T-helper 17 cell (primary cell): ENCODE measurements at places on chromosomes 13 and 19.

DNA sequence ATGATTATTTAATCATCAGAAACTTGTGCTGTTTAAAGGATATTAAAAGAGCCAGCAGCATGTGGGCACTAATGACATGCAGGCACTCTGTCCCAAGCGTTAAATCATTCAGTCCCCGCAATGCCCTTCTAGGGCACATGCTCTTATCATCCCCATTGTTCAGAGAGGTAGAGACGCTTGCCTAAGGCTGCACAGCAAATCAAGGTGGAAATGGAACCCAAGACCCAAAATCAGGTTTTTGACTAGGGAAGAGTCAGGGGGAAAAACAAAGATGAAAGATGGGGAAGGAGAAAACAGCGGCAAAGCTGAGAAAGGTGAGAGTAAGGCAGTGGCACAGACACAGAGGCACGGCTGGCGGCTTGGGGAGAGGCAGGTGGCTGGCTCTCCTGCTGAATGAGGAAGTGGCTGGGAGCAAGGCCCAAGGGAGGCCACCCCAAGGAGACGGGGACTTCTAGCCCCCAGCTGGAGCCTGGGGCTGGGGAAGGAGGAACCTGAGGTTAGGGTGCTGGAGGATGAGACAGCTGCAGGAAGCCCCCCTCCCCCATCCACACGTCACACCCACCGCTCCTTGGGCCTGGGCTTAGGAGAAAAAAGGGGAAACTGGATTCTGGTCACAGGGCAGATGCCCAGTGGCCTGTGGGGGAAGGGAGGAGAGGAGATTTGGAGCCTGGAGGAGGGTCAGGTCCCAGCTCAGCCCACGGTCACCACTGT lies 1.0 kb upstream of the TYROBP start:
- no peak for DNase-seq

DNA sequence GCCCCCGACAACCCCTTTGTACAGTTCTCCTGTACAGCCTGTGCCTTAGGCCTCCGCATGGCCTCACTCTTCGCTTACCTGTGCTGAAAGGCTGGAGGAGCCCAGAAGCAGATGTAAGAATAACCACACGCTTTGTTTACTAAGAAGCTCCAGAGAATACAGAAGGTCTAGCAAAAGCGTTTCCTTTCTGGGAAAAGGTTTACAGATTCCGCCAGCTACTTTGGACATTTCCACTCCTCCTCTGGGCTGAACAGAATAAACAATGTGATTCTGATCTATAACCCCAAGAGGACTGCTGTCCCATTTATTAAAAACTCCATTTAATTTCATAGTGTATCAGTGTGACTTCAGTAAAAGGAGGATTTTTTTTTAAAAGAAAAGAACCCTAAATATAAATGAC lies 339.2 kb downstream of the DNAJC15 start:
- no peak for DNase-seq

DNA sequence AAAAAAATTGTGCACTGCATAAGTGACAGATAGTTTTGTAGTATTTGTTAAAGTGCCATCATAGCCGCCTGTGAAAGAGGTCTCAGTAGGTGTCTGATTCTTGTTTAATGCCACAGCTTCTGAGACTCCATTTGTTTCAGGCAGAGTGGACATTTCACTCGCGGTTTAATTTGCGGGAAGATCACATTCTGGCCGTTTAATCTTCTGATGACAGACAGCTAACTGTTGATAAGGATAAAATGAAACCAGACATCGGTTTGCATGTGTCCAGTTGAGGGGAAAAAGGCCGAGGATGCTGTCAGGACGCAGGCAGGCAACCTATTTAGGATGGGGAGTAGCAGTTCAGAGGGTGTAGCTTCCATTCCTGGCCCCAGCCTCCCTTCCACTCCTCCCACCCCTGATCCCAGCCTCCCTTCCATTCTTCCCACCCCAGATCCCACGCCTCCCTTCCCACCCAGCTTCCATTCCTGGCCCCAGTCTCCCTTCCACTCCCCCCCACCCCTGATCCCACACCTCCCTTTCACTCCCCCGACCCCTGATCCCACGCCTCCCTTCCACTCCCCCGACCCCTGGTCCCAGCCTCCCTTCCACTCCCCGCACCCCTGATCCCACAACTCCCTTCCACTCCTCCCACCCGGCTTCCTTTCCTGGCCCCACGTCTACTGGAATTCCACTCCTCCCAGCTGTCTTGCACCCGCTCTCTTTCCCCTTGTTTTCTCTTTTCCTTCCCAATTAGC lies 23.8 kb downstream of the ATP11A start:
- DNase-seq = no peak

DNA sequence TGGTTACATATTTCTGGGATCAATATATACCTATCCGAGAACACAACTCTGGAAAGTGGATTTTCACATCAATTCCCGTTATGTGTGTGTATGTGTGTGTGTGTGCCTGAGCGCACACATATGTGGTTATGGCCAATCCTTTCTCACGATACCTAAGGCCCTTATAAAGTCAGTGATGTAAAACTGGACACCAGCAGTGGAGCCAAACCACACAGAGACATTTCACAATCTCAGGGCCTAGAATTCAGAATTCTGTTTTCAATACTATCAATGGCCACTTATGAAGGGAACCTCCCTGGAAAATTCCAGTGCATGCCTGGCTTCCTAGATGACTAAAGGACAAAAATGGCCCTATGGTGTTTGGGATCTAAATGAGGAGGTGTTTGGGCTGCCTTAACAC lies 187.3 kb upstream of the UBL3 start:
- no peak for DNase-seq

- DNase-seq = no peak
Observed at GRCh38 chr13:28859069-28859468, 38.9 kb downstream of the MTUS2 start.
